Uterus (tissue), 4 donors: ENCODE measurements at places on chromosomes 5 and 9. TPM values are rescaled to one million over a fixed set of nuclear protein-coding genes. Genes with fewer than 3 reads are reported as not detected.

Gene C5orf46
- not detected for total RNA-seq

Gene CDX1
- 0.41 TPM for total RNA-seq

GRCh38 chr9:33044162-33044673 lies 19.1 kb downstream of the DNAJA1 start:
- peak; percentile 83 for DNase-seq

GRCh38 chr9:2107906-2108451 lies 92.8 kb downstream of the SMARCA2 start:
- no peak for DNase-seq

GRCh38 chr5:34436761-34437501 lies 219.2 kb upstream of the RAI14 start:
- DNase-seq, result no peak

- DNase-seq, result no peak
Measured at GRCh38 chr9:130432362-130432761, 12.4 kb upstream of the ASS1 start.

GRCh38 chr5:151144275-151144674 lies 13.3 kb downstream of the ANXA6 start:
- no peak for DNase-seq

Gene FBXO10
- 2.8 TPM for total RNA-seq

DNA sequence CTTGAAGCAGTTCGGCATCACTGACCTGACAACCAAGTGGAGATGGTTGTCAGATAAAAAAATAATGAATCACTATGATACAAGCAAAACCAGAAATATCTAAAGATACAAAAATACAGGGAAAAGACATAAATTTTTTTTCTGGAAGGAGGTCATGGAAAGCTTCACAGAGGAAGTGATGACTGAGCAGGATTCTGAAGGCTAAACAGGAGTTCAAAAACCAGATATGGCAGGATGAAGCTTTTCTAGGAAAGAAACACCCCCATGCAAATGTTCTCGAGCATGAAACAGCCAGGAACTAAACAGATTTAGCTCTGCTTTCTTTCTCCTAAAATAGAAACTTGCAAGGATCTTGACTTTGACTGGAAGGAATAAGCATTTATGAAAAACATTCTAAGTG lies 60.7 kb upstream of the IFNE start:
- DNase-seq, result no peak

- no peak for DNase-seq
Measured at GRCh38 chr5:146447734-146448380, 724 bp downstream of the TCERG1 start.

Gene REXO4
- total RNA-seq, result 16.1 TPM

- peak; percentile 85 for DNase-seq
Measured at GRCh38 chr5:150589862-150590601, 50.4 kb upstream of the SYNPO start.

Gene PPP6C
- total RNA-seq, result 19.5 TPM

DNA sequence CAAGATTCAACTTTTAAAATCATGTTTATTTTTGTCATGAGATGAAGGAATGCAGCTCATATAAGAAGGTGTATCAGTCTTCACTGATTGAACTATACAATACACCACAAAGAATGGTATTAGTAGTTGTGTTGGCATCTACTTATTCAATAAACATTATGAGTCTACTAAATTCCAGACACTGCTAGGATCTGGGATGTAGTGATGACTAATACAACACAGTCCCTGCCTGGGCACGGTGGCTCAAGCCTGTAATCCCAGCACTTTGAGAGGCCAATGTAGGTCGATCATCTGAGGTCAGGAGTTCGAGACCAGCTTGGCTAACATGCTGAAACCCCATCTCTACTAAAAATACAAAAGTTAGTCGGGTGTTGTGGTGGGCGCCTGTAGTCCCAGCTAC lies 171.4 kb upstream of the NFIB start:
- no peak for DNase-seq
